Frontal cortex (tissue), 4 donors: ENCODE measurements at places on chromosomes 2 and 18. TPM values are rescaled to one million over a fixed set of nuclear protein-coding genes. Genes with fewer than 3 reads are reported as not detected.

The MAL gene
- total RNA-seq: not detected

The GORASP2 gene
- 21.6 TPM for total RNA-seq

The KCNS3 gene
- total RNA-seq: 1.6 TPM

The C2orf78 gene
- not detected for total RNA-seq

The KCNG2 gene
- under 0.01 TPM for total RNA-seq

The SULT1C4 gene
- total RNA-seq: 4.5 TPM

The TMEM17 gene
- total RNA-seq: 4.9 TPM

The CNPPD1 gene
- 32.2 TPM for total RNA-seq

The MYOM1 gene
- total RNA-seq: 0.82 TPM

The GAL3ST2 gene
- 0.41 TPM for total RNA-seq

The APOB gene
- total RNA-seq: 0.41 TPM

The MYO5B gene
- 9.8 TPM for total RNA-seq

The ATG16L1 gene
- total RNA-seq: 35.9 TPM

The C2orf76 gene
- 11.0 TPM for total RNA-seq
